ENCODE measurements at places on chromosomes 7 and 10.

DNA sequence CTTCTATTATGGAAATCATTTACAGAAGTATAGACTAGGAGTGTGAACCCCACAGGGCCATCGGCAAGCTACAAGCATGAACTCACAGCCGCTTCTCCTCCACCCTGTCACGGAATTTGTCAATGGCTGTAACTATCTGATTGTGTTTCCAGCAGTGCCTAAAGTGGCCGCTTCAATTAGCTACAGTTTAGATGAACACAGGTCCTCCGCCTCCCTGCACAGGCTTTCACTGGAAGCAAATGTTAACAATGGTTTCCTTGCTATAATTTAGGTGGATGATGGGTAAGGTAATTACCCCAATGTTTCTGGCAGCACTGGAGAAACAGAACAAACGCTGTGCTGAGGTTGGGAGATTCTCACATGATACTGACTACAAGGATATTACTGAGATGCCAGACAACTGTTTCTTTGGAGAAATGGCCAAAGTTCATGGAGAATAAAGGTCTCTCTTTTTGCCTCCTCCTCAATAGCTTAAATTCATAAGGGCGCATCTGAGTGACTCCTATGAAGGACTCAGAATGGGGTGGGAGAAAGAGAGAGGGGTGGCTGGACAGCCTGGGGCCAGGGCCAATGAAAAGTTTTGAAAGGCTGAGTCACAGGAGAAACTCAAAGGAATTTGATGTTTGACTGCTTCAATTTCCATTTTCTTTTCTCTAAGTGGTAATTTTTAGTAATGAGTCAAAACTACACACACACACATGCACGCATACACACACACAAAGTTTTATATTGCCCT, 78.9 kb downstream of the SVIL start:
- no peak for DNase-seq

DNA sequence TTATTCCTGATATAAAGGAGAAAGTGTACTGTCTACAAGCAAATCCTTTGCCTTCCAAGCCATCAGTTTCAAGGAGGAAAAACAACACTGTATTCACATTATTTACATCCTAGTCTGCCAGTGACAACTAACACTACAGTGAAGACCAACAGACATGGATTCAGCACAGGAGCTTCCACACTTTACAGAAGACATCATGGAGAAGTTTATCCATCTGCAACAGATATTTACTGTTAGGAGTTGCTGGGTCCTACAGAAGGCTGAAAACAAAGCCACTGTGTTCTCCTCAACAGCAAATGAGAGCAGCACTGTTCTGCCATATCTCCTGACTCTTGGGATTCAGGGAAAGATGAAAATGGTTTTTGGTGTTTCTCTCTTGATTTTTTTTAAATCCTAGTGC, 31.9 kb downstream of the NAPEPLD start:
- DNase-seq = no peak

GRCh38 chr7:33831389-33832141, 73.8 kb upstream of the BMPER start:
- no peak for DNase-seq

DNA sequence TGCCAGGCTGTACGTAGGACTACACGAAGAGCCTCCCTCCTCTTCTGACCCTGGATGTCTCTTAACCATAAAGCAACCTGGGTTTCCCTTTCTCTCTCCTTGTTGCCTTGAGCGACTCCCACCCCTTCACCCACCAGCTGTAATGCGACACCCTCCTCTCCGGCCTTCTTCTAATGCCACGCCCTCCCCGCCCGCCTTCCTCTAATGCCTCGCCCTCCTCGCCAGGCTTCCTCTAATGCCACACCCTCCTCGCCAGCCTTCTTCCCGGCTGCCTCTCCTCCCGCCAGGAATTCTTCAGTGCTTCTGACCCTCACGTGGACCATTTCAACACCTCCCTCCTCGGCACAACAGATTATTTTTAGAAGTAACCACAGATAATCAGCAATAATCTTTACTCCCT, 348.5 kb upstream of the SHH start:
- peak; percentile 23 for DNase-seq

GRCh38 chr10:78806681-78807221, 262.0 kb upstream of the ZMIZ1 start:
- no peak for DNase-seq

GRCh38 chr10:24427678-24428409, 218.9 kb downstream of the KIAA1217 start:
- DNase-seq = no peak

- peak; percentile 86 for DNase-seq
Measured at GRCh38 chr7:6317797-6318438, 45.5 kb upstream of the CYTH3 start.

All from right atrium auricular region (tissue), 2 donors.